Hematopoietic multipotent progenitor cell treated with erythropoietin and hydrocortisone succinate and interleukin-3 and kit ligand, for 4 days (in vitro differentiated cells): ENCODE measurements at places on chromosomes 3 and 15.

DNA sequence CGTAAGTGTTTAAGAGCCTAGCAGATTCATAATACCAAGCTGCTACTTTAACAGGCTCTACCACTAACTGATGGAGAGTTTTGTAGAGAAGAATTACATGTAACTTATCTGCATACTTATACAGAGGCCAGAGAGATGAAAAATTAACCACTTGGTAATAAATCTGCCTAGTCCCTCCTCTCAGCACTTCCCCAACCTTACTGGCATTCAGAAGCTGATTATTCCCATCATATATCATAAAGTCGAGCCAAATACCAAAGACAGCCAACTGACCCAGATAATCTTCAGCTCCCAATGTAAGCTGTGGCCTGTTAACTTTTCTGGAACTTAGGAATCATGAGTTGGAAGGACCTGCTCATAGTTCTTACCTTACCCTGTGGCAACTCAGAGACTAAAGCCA is 25.5 kb upstream of the CSPG5 start:
- DNase-seq = no peak

- peak; percentile 97 for DNase-seq
Measured at GRCh38 chr3:149812606-149813366, at the start of gene RNF13. TSS of gene RNF13 (plus strand) at chr3:149813215. CDS start at chr3:149846027, 32,812 bp downstream.

- DNase-seq = no peak
Measured at GRCh38 chr3:100561459-100562158, 47.8 kb upstream of the ADGRG7 start.

DNA sequence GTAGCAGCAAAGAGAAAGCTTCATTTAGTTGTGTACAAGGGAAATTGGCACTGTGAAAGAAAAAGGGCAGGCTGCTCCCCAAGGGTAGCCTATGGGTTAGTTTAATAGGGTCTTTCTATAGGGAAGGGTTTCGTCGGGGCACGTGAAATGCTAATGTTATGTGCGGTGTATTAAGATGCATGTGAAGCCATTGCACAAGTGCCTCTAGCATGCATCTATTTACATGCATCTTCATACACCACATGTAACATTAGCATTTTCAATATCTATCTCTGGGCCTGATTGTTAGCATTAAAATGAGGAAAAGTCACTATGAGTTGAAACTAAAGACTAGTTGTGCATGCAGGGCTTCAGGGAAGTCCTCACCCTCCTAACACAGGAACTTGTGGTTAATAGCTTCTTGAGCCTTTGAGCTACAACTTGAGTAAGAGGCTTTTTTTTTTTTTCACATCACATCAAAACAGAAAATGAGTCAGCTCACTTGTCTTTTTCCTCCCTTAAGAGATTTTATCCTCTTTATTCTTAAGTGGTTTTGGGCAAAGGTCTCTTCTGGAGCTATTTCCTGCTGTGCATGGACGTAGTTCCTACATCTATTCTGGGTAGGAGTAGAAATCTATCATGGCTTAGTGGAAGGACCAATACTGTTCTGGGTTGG is 613.4 kb downstream of the ZPLD1 start:
- DNase-seq = peak; percentile 77

DNA sequence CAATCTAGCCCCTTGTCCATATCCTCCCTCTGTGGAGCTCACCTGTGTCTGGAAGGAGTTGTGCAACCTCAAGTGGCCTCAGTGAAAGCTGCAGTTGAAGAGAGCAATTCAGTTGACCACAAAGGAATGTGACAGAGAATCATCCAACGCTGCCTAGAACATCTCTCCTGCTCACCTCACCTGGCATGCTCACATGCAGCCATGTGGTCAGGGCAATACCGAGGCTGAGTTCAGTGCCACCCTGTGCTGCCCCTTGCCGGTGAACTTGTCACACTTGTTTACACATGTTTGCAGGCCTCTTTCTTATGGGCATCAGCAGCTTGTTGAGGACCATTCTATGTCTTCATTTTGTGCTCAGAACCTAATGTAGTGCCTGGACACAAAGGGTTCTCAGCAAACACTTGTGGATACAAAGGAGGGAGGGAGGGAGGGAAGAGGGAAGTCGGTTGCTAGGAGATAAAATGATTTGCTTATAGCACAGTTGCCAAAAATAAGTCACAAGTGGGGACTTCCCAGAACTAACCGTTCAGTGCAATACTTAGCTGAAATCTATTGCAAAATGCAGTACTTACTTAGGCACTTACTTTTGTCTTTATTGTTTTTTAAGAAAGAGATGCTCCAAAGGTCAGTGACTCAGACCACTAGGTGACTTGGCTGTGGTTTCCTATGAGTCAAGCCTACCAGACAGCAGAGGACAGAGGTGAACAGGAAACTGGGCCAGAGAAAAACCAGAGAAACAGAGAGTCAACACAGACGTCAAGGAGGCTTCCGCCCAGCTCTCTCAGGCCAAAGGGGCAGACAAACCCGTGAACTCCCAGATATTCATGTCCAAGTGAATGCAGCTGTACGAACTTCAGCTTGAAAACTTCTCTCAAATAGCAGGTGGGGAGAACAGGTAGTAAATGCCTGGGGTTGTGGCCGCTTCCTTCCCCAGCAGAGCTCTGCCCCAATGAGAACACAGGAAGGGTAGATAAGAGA is 227.8 kb upstream of the CTNNB1 start:
- peak; percentile 75 for DNase-seq

DNA sequence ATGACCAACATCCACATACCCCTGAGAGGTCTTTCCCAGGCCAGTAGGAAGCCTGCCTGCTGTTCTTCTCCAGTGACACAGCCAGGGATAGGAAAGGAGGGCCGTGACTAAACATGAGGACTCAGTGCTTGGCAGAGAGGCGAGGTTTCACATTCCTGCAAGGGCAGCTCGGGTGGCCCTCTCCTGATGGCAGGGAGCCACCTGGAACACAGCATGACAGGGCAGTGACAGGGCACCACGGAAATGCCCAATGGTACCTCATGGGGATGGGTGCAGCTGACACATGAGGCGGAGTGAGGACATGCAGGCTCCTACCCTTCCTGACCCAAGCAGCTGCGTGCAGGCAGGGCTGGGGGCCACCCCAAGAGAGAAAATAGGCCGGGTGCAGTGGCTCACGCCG is 7.4 kb upstream of the TGM5 start:
- DNase-seq = no peak

GRCh38 chr3:36596419-36596818 is 167.9 kb downstream of the DCLK3 start:
- no peak for DNase-seq

DNA sequence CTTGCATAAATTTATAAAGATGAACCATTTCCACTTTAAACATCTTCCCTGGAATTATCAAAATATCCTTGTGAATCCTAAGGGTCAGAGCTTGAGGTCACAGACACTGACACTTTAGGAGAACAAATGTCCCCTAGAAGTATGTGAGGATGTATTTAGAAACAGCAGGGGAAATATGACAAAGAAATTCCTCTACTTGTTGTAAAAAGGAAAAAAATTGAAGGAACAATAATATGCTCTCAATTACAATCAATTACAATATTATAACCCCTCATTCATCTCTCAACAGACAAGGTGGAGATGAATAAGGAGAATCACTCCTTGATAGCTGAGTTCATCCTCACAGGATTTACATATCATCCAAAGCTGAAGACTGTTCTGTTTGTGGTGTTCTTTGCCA is at the start of gene OR5K3:
OR5K3 (plus strand) TSS at position 301 of the 400 bp plus-strand sequence; CDS start at position 301, 0 bp downstream.
- no peak for DNase-seq

DNA sequence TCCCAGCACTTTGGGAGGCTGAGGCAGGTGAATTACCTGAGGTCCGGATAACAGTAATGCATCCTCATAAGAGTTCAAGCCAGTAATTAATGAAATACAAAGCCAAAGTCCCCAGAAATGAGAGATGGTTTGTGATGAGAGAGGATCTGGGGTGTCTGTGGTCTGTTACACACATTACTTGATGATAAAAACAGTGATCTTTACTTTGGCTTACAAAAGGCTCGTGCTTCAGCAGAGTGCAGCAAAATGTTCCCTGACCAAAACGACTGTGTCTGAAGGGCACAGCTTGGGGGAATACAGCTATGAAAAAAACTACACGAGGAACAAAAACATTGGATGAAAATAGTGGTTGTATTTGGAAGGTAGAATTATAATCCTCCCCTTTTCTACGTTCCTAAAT is 40.9 kb downstream of the CRTC3 start:
- no peak for DNase-seq

- DNase-seq = no peak
Measured at GRCh38 chr3:55339819-55340218, 147.3 kb downstream of the WNT5A start.

DNA sequence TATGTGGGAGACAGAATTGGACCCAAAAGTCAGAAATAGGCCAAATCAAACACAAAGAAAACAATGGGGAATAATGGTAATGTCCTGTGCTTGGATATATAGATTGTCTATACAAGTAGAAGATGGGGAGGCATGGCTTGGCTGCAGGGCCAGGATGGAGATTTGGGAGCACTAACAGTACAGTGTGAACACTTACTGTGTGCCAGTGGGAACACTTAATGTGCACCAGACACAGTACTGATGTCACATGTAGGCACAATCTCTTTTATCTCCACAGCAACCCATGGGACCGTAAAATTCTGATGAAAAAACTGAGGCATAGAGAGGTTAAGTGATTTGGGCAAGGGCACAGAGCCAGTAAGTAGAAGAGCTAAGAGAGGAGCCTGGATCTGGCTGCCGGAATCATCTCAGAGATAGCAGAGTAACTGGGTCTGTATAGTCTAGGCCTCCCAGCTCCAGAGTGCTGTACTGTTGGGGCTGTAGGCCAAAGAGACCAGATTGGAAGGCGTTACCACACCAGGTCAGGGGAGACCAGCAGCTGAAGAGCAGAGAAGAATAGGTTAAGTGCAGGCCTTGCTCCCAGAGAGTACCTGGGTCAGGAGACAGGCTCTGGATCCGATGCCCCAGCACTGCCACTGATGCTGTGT is 63.3 kb downstream of the RLBP1 start:
- no peak for DNase-seq

- no peak for DNase-seq
Measured at GRCh38 chr3:137778941-137779340, 14.8 kb downstream of the SOX14 start.

DNA sequence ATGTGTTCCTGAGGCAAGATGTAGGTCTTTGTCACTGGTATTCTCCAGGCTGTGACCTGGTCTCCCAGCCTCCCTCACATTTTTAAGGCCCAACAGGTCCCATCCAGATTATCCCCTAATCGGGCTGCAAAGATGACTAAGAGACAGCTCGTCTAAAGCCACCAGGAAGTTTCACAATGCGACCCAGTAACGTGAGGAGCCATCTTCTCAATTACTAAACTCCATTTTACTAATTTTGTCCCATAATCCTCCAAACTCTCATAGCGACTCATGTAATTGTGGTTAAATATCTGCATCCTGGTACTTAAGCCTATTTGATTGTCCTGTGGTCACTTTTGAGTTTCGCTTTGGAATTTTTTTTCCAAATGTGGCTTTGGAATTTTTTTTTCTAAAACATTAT is 8.7 kb upstream of the PLA2G4F start:
- DNase-seq = no peak

- no peak for DNase-seq
Measured at GRCh38 chr3:38210141-38210757, 44.9 kb downstream of the OXSR1 start.

- DNase-seq = peak; percentile 88
Measured at GRCh38 chr3:187739561-187740332, 5.5 kb downstream of the BCL6 start.
